Large intestine (tissue), 12 donors: ENCODE measurements at places on chromosomes 12 and 14. TPM values are rescaled to one million over a fixed set of nuclear protein-coding genes. Genes with fewer than 3 reads are reported as not detected.

GRCh38 chr12:125187148-125187745, 122.0 kb downstream of the AACS start:
- DNase-seq: no peak

DNA sequence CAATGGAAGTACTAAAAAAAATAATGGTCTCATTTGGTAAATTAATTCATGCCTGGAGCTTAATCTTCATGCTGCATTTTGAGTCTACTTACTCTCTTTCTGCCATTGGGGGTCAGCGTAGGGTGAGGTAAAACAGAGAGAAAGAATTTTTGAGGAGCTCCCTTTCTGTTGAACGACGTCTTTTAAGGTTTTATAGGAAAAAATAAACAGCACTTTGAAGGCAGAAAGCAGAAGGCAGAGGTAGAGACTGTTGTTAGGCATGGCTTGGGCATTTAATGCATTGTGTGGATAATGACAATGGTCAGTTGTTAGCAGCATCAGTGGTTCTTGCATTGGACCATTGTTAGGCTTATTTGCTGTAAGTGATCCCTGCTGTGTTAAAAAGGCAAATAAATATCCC, 557.2 kb upstream of the STXBP6 start:
- no peak for DNase-seq

The GRIP1 gene
- polyA plus RNA-seq: 6.7 TPM

The TSPAN19 gene
- 0.09 TPM for polyA plus RNA-seq

- DNase-seq: no peak
These were observed 37.9 kb downstream of the MDM1 start for GRCh38 chr12:68294251-68294650.

DNA sequence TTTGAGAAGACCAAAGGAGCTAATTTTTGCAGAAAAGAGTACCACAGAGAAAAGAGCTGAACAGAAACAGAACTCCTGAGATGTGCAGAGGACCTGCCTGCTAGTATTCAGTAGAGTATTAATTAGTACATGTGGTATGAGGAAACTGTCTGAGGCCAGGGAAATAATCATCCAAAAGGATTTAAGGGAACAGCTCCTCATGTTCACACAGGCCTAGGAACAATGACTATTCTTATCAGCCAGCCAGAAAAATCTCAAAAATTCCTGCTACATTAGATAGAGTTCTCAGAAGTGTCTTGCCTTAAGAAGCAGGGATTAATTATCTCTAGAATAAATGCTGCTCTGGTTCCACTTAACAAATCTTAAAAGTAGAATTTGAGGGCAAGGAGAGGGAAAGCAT, 36.4 kb downstream of the PKP2 start:
- no peak for DNase-seq

The TTC9 gene
- 1.9 TPM for polyA plus RNA-seq

The FGF6 gene
- polyA plus RNA-seq: 0.07 TPM

DNA sequence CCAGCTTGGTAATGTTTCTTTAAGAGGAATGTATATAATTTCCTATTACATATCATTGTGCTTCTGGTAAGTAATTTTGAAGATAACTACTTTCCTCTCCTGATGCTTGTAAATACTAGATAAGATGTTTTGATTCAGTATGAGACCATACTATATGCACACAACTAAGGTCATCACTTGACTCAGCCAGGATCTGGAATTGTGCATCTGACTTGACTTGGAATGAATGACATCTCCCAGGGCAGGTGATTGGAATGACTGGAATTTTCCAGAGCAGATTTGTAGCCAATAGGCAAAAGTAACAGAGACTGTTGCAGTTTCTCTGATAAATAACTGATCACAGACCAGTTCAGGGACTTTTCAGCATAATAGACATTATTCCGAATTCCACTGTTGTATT, 11.1 kb downstream of the BEST3 start:
- DNase-seq: no peak

GRCh38 chr14:76143642-76144041, 8.1 kb upstream of the GPATCH2L start:
- DNase-seq: no peak

DNA sequence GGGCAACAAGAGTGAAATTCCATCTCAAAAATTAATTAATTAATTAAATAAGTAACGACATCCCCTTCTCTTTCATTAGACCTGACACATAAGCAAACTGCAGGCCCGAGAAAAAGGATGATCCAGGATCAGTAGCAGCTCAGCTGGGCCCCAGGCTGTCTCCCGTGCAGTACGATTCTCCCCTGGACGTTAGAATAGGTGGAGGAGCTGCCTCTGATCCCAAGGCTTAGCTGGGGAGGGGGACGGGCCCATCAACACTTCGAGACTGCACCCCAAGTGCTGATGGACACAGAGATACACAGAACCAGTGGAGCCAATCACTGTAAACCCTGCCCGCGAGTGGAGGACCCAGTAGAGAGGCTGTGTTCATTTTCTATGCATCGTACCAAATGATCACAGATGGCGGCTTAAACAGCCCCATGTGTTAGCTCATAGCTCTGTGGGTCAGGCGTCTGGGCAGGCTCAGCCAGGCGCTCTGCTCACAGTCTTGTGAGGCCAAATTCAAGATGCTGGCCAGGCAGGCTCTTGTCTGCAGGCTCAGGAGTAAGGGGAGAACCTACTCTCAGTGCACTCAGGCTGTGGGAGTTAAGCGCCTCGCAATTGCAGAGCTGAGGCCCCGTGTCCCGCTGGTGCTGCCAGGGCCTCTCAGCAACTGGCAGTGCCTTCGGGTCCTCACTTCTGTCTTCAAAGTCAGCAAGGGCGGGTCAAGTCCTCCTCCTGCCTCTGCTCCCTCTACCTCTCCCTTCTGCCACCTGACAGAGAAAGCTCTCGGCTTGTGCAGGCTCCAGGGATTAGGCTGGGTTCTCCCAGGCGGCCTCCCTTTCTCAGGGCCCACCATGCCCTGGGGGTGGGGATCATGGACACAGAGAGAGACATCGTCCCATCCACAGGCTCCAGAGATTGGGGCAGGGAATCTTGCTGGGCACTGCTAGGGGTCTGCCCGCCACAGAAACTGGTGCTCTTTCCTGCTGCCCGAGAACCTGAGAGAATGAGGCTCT, 26.4 kb downstream of the RIMBP2 start:
- no peak for DNase-seq

- DNase-seq: no peak
These were observed 108.7 kb downstream of the CALM1 start for GRCh38 chr14:90505531-90505930.

DNA sequence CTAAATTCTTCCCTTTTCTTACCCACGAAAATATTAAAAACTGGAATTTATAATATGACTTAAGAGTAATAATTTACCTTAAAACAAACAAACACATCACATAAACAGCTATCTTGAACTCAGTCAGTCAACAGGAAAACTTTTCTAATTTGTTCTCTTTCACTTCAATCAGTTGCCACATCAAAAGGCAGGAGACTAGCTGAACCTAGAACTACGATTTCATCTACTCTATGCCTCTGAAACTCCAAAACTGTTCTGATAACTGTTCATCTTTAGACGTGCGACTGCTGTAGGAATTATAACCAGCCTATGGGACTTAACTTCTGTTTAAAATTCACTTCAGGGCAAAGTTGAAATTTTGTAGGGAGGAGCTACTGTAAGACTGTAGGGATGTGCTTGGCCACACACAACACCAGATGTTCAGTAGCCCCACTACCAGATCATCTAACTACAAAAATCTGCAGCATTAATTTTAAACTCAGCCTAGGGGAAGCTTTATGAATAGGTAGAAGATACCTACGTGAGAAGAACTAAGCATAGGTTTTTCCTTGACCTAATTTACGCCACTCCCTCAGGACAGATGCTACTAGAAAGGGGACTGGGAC, 7.6 kb upstream of the RAD51AP1 start:
- DNase-seq: no peak

The AQP5 gene
- 0.64 TPM for polyA plus RNA-seq

The LRRIQ1 gene
- 0.49 TPM for polyA plus RNA-seq

- DNase-seq: no peak
These were observed 59.1 kb downstream of the PLXNC1 start for GRCh38 chr12:94207467-94207848.

DNA sequence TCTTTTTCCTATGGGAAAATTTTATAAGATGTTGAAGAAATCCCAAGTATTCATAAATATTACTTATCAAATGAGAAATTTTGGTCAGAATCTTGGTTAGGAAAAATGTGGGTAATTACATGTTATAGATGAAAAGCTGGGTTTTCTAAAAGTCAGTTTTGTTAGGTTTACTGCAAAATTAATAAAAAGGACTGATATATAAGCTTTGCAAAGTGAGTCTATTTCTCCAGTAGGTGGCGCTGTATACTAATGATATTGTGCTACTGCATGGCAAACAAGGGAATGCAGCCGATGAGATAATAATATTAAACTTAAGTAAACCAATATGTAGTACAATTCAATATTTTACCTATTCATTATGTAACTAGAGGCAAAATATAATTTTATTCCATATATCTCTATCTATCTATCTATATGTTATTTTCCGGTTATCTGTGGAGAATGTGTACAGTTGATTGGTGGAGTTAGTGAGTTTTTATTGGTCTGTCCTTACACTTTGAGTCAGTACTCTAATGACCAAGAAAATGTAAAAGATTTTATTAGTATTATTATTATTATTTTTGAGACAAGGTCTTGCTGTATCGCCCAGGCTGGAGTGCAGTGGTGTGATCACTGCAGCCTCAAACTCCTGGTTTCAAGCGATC, 32.9 kb downstream of the MIPOL1 start:
- peak; percentile 41 for DNase-seq

DNA sequence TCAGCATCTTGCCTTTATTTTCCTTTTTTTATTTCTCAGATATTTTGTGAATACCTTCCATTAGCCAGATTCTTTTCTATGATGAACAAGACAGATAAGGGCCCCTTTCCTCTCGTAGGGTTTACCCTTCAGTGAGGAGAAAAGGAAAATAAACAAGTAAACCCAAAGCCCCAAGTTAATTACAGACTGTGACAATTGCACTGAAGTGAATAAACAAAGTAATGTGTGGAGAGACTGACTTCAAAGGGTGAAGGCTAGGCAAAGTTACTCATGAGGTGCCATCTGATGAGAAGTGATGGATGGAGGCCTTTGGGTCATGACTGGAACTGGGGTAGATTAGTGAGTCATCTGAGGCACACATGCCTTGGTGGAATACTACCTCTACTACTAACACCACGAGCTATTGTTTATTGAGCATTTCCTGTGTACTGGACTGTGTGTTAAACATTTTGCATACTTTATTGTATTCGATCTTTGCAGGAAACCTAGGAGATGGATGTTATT, 143.4 kb upstream of the PRICKLE1 start:
- DNase-seq: no peak

DNA sequence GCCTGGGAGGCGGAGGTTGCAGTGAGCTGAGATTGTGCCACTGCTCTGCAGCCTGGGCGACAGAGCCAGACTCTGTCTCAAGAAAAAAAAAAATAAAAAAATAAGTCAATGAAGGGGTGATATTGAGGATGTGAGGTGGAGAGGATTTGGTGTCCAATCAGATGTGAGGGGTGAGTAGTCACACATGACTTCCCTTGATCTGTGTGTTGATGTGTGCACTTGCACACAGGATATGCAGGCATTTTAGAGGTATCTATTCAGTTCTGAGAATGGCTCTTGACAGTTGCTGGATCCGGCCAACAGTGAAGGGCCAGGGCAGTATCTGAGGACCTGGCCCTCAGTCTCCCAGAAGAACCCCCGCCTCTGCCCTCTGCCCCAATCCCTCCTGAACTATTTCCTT, 7.8 kb upstream of the SP7 start:
- DNase-seq: no peak

GRCh38 chr12:46562625-46563225, 190.2 kb upstream of the SLC38A2 start:
- DNase-seq: no peak

DNA sequence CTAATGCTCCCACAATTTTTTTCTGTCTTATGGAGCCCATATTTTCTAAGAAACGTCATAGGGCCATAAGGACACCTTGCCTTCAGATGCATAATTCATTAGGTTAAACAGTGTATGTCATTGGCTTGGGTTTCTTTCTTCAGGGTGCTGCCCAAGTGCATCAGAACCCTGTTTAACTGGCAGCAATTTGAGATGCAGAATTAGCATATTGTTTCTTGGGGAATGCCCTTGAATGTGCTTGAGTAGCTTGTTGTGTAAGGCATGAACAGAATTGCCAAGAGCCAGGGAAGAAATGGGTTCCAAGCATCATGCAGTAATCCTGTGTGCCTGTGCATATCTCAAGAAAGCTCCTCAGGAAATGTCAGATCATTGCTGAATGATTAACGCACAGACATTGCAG, 277.2 kb downstream of the SYT1 start:
- no peak for DNase-seq

GRCh38 chr14:101500681-101501080, 60.6 kb upstream of the DIO3 start:
- DNase-seq: no peak

- peak; percentile 35 for DNase-seq
These were observed 505 bp upstream of the DENND5B start for GRCh38 chr12:31591380-31591901.

The BDKRB2 gene
- 9.1 TPM for polyA plus RNA-seq

- DNase-seq: no peak
These were observed 18.3 kb downstream of the HAL start for GRCh38 chr12:95977764-95978305.

The DENR gene
- 59.1 TPM for polyA plus RNA-seq

The SYCP3 gene
- polyA plus RNA-seq: 1.7 TPM

The TPH2 gene
- 0.04 TPM for polyA plus RNA-seq
